ENCODE measurements at places on chromosomes 1 and 21. TPM values are rescaled to one million over a fixed set of nuclear protein-coding genes. Genes with fewer than 3 reads are reported as not detected.

LCK gene
- 6.1 TPM for total RNA-seq

SPATA21 gene
- not detected for total RNA-seq

DNA sequence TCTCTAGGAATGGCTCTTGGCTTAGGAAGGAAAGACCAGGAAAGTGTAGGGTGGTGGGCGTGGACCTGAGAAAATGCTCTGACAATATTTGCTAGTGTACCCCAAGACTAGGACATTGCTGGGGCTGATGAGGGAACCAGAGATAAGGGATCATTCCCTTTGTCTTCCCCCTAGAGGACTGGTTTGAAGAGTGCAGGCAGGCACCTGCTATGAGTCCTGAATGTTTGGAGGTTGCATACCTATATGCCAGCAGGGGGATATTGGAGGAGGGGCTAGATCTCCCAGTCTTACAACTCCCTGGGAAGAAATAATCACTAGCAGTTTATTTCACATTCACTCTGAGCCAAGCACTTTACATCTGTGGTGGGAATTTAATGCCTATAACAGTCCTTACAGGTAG lies 6.0 kb upstream of the BCL10 start:
- DNase-seq, result no peak

GRCh38 chr1:41673806-41674205 lies 189.3 kb upstream of the EDN2 start:
- no peak for DNase-seq
